ENCODE measurements at places on chromosomes 5 and 9.
A peak's percentile ranks its signal among the peaks of the same experiment; 100 is the strongest.

DNA sequence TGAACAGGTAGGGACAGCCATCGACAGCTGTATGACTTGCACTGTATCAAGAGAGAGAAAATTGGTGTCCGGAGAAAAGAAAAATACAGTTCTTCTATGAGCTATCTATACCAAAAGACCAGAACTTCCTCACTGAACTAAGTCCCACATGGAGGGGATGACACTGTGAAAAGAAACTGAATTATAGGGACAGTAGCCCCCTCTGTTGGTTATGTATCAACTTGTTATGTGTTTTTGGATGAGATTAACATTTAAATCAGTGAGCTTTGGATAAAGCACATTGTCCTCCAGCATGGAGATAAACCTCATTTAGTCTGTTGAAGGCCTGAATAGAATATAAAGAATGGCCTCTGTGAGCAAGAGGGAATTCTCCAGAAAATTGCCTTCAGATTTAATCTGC lies 176.6 kb upstream of the SH3GL2 start:
- DNase-seq = peak; percentile 78

DNA sequence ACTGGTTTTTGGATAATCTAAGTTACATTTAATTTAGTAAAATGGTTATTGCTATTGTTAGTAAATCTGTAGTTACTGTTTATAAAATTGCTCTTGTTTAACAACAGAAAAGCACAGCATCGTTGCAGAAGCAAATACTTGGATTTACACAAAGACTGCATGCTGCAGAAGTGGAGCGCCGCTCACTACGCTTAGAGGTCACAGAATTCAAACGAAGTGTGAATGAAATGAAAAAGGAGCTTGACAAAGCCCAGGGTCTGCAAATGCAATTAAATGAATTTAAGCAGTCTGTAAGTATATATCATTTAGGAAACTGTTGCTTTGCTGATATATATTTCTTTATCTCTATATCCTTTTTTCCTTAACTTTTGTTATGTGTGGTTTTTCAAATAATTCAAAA lies 226.0 kb downstream of the CCDC171 start:
- no peak for DNase-seq

- DNase-seq = no peak
Measured at GRCh38 chr5:154044581-154044980, 5.8 kb downstream of the MFAP3 start.

- no peak for DNase-seq
Measured at GRCh38 chr5:92588876-92589275, 992.1 kb downstream of the NR2F1-AS1 start.

DNA sequence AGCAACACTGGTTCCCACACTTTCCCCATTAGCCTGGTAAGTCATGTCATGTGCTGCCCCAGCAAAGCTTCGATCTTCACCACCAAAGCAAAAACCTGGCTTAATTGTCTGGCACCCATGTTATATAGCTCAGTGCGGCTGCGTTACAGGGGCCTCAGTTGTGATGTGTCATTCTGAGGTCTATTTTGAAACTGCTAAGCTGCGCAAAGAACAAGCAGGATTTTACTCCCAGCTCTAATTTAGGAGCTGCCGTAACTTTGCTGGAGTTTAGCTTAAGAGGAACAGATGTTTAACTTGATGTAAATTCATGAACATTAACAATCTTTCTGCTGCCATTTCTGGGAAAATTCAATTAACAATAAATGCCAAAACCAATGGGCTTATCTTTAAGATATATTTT lies 274.1 kb downstream of the HSPA4 start:
- DNase-seq = no peak

GRCh38 chr5:141805874-141806595 lies 72.2 kb downstream of the PCDH1 start:
- no peak for DNase-seq

DNA sequence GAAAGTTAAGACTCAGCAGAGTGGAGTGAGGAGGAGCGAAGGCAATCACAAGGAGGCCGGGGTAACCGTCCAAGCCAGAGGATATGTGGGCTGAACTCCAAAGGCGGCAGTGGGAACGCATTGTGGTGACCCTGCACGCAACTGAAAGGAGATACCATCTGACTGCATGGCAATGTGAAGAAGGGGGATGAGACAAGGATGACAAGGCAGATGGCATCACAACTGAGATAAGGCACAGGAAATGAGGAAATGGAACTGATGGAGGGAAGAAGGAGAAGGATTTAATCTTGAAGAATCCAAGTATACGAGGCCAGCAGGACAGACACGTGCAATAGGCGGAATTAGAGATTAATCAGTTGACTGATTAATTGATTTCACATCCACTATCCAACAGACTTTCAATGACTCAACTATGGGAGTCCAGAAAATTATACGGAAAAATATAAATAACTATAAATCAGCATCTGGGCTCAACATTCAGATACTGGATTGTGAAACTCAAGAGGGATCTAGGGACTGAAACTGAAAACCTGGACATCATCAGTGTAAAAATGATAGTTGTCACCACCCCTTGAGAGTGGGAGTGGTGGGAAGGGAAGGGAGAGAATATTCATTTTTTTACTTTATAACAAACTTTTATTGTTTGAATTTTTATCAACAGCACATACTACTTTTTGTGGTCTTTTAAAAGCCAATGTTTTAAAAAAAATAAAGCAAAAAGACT lies 86.1 kb downstream of the ARL15 start:
- no peak for DNase-seq

DNA sequence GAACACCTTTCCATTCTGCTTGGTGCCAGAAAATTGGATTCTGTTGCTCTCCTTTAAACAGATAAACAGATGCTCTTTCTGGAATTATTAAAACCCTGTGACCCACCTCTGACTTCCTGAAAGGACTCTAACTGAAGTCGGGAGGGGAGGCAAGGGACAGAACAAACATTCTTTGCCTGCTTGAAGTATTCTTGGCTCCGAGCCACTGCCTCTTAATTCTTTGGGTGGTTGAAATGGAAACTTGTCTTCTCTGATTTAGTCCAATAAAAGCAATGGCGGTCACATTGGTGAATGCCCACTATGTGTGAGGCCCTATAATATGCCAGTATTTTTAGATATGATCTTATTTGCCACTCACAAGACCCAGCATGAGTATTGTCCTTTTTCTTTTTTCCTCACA lies 236.8 kb downstream of the SLIT3 start:
- no peak for DNase-seq

GRCh38 chr5:75720882-75721281 lies 3.6 kb upstream of the POC5 start:
- DNase-seq = no peak

- DNase-seq = peak; percentile 64
Measured at GRCh38 chr9:35726931-35727330, 5.1 kb downstream of the TLN1 start.

DNA sequence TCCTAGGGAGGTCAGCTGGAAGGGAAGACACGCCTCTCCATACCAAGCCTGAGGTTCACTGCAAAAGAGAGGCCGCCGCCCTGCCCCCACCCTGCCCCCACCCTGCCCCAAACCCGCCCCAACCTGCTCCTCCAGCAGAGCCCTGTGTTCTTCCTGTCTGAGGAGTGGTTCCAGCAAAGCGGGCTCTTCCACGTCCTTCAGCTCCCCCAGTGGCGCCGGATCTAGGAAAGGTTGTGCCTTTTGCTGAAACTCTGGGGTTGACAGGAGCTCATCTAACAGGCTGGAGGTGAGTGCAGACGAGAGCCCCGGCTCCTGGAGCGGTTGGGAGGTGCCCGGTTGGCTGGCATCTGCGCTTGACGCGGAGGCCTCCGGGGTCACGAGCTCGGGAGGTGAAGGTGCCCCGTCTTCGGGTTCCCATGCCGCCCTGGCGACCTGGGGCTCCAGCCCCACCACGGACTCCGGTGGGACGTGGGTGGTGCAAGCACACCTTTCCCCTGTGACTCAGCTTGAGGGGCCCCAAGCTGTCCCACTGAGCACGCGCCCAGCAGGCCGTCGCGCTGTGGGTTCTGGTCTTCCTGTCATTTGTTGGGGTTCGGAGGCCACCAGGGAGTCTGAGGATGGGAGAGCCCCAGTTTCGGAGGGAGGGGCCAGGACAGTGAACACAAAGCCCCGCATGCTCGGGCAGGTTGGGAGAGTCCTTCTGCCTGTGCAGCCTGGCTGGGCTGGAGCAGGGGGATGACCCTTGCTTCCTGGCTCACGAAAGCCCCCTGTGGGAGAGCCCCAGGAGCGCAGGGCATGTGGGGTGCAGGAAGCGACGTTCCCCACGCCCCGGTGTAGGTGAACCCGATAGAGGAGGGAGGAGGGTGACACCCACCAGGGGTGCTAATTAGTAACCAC lies 1467.1 kb downstream of the FOXD4L5 start:
- peak; percentile 77 for DNase-seq

GRCh38 chr5:6274846-6275543 lies 103.4 kb downstream of the MED10 start:
- DNase-seq = no peak

GRCh38 chr5:143231973-143232812 lies 171.3 kb downstream of the NR3C1 start:
- DNase-seq = peak; percentile 40

DNA sequence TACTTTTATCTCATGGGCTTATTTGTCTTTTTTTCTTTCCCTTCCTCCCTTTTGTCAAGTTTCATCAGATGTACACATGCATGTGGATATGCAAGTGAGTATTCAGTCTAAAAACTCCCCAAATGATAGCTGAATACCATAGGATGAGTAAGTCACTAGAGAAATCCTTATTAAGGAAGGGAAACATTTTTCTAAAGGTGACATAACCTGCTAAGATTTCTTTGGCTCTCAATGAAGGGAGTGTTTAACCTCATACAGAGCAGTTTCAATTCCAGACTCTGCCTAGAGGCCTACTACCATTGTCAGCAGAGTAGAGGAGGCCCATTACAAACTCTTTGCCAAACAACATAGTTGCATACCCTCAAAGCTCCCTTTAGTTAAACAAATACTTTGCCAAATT lies 192.4 kb downstream of the ARHGEF28 start:
- DNase-seq = no peak

DNA sequence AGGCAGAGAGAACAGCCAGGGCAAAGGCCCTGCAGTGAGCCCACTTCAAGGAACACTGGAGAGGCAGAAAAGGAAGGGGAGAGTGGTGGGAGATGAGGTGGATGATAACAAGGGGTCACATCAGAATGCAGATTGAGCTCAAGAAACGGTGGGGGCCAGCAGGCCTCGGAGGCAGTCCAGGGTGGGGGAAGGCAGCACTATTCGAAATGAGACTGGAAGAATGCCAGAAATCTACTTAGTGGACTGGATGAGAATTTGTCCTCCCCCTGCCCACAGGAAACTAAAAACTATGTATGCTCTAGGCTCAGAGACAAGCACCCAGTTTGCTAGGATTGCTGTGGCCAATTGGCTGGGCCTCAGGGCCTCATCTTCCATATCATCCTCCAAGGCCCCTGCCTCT lies 148.7 kb downstream of the ADAMTS12 start:
- DNase-seq = no peak

- no peak for DNase-seq
Measured at GRCh38 chr9:134320868-134321471, 5.3 kb upstream of the RXRA start.

- no peak for DNase-seq
Measured at GRCh38 chr5:155886311-155887031, 440.5 kb upstream of the SGCD start.

DNA sequence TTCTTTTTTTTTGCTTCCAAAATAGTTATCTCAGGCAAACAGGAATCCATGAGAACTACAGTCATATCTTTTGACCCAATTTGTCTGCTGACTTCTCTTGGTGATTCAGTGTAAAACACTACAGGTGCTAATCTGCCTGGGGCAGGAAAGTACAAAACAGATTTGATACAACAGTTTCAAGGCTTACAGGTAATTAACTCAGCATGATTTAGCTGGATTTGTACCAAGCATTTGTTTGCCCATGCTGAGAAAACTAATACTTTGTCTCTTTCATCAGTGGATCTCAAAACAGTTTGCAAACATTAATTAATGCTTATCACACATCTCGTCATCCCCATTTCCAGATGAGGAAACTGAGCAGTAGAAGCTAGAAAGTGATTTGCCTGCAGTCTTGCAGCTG lies 312.5 kb upstream of the SEMA6A start:
- DNase-seq = no peak

DNA sequence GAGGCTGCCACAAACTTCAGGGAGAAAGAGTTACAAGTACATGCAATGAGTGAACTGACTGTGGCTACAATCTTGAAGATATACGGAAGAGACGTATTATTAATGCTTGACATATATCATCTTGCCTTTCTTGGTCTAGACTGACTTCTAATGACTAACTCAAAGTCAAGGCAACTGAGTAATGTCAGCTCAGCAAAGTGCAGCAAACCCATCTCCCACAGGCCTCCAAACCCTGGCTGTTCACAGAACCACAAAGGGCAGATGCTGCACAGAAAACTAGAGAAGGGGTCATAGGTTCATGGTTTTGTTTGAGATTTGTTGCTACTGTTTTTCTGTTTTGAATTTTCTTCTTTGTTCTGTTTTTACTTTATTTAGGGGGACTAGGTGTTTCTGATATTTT lies 21.0 kb downstream of the IL7R start:
- no peak for DNase-seq

DNA sequence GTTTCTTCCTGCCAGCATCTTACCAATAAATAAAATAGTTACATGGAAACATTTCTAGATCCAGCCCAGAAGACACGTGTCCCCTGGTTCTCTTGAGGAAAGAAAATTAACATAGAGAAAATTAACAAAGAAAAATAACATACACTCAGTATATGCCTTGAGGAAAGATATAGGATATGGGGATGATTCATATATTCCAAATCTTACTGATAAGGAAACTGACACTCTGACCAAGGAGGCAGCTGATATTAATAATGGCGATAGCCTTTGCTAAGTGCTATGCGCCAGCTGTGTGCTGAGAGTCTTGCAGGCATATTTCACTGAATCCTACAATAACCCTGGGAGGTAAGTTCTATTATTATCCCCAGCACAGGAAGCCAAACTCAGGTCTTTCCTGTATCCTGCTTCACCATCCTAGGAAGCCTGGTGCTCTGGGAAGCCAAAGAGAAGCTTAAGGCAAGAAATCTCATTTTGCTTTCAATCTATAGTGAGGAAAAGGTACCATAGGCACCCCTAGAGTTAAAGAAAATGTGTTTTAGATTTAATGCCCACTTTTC lies 302.7 kb upstream of the NREP start:
- DNase-seq = no peak

DNA sequence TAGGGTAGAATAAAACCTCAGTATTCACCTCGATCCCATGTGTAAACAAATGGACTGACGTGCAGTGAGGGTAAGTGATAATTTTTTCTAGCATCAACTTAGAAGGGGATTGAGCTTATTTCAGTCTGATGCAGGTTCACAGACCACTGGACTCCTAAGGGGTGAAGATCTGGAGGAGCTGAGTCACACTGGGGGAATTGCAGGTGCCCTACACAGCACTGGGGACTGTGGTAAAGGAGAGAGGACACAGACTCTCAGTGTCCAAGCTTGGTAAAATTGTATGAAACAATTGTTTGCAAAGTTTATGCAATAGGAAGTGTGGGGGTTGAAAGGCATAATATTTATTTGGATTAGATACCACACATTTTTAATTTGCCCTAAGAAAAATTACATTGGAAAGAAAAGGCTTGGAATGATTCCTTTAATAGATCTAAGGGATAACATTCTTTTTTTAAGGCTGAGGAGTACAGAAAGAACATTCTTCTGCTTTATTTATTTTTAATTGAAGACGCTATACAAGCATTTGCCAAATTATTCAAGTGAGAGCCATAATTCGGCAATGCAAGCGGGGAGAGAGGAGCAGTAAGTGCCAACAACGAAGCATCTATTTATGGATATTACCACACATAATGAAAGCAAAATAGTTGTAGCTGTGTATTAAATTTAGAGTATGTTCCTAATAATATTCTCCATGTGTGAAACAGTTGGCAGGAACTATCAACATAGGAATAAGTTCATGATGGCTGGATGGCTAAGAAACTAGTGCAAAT lies 766.9 kb upstream of the ADAMTS16 start:
- DNase-seq = no peak

- no peak for DNase-seq
Measured at GRCh38 chr9:607417-607816, 234.1 kb upstream of the DMRT1 start.

Data from Karpas-422 (cell line).